Endodermal cell (in vitro differentiated cells): ENCODE measurements at places on chromosomes 6 and 20.

GRCh38 chr6:87742106-87742505 lies 40.1 kb upstream of the AKIRIN2 start:
- DNase-seq = no peak

- no peak for DNase-seq
Observed at GRCh38 chr6:167109651-167110050, 13.2 kb upstream of the CCR6 start.

DNA sequence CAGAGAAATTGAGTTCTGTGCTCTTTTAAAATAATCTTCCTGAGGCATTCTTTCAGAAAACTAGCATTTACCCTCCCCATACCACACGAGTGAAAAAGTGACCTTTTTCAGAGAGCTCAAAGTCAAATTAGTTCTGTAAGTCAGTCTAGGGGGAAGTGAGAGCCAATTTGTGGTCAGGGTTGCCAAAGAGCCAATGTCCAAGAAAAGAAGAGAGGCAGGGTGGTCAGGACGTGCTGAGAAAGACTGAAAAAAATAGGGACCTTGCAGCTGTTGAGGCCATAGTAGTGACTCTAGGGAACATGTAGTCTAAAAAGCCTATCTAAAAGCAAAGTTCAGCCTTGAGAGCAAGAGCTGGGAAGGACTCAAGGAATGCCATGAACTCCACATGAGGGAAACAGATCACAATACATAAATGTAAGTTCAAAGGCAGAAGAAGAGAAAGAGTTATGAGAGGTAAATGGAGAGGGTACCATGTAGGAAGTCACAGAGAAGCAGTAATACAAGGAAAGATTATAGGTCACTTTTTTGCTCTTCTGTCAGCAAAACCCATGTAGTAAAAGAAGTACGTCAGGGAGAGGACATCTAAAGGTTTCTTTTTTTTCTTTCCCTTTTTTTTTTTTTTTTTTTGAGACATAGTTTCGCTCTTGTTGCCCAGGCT lies 565.1 kb upstream of the FLRT3 start:
- no peak for DNase-seq

GRCh38 chr6:122170274-122170673 lies 229.2 kb upstream of the HSF2 start:
- no peak for DNase-seq

- DNase-seq = no peak
Observed at GRCh38 chr20:20395903-20396568, 28.1 kb downstream of the INSM1 start.

- no peak for DNase-seq
Observed at GRCh38 chr20:33474097-33474873, 15.6 kb upstream of the CBFA2T2 start.

DNA sequence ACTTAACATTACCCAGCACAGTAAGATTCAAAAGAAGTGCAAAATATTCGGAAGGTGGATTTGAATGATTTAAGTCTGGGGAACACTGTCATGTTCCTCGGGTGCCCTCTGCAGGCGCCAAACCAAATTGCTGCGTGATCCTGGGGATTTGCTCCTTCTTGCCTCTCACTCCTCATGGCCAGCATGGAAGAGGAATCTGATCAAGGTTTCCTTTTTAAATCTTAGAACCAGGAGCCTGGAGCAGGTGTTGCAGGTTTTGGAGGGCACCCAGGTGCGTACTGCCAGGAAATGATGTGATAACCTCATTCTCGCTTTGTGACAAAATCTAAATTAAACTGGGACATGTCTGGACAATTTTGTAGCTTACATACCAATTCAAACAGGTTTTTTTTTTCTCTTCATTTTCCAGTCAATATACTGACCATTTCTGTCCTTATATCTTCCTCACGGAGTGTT lies 8.1 kb upstream of the PFDN4 start:
- DNase-seq = peak; percentile 92

DNA sequence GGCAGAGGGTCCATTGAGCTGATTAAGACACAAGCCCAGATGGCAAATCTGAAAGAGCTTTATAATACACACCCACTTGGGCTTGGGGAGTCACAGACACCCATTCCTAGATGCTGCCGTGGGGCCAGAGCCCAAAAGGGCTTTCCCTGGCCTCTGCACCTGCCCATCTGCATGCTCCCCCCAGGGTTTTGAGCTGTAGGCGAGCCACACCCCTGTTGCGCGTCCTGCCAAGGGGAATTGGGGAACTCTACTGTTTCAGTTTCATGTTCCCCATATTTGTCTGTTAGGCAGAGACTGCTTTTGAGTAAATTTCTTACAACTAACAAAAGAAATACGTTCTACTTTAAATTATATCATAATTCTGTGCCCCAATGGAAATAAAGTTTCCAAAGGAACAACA lies 52.9 kb upstream of the FNDC1 start:
- DNase-seq = no peak

GRCh38 chr6:26329763-26330511 lies 35.1 kb upstream of the BTN3A2 start:
- peak; percentile 89 for DNase-seq

DNA sequence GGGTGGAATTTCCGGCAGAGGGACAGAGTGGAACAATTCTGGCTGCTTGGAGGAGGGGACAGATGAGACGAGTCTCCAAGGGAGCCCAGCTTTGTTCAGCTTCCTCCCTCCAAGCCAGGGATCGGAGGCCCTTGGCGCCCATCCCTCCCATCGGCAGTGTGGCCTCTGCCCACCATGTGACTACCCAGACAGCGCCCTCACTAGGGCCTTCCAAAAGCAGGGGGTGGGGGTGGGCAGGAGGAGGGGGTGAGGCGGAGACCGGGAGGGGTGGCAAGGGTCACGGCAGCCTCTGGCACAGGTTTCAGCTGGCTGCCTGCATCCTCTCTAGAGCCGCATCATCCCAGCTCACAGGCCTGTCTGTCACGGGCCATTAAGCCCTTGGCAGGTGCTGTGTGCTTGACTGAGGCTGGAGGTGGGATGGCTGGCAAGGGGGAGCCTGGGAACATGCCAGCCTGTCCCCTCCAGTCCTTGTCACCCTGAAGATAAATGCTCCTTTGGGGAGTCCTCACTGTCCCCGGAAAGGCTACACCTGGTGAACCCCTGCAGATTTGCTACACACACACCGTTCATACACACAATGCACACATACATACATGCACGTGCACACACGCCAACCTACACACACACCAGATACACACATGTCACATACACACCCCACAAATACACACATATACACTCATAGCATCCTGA lies 6.2 kb upstream of the FGD2 start:
- DNase-seq = no peak

DNA sequence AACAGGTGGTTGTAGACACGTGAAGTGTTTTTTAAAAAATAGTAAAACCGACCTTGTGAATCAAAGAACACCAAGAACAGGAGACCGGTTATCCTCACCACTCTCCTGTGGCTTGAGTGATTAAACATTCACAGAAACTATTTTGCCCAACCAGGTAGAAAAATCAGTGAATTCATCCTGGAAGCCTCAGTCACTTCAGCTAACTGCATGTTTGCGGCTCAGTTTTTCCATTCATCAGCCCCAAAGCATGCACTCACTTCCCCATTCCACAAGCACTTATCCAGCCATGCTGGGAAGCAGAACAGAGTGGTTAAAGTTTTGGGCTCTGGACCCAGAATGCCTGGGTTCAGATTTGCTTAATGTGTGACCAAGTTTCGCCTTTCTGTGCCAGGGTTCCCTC lies 2.4 kb downstream of the LRRN4 start:
- no peak for DNase-seq

DNA sequence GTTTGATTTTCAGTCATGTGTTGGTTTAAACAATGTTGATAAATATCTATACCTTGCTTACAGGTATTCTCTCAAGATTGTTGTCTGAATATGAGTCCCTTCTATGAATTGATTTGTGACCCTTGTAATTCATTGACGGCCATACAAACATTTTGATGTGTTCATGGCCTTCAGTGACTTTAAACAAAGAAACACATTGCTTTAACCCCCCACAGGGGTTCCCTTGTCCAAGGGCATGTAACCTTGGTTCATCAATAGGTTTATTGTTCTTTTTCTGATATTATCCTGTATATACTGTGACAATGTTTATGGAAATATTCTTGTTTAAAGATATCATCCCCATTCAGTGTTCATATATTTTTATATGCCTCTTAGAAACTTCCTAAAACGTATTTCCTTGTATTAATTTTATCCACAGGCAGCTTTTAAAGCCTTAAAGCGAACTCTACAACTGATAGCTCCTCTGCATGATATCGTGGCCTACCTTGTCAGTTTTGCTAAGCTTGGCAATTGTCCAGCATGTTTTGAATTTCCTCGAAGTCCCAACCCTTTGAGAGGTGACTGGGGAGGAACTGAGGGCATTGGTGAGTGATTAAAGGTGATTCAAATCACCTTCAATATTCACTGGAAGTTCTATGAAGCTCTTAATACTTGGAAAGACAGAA lies 87.0 kb downstream of the CD164 start:
- DNase-seq = no peak

- DNase-seq = peak; percentile 78
Observed at GRCh38 chr6:89494131-89494793, 61.3 kb downstream of the ANKRD6 start.

- DNase-seq = no peak
Observed at GRCh38 chr20:46255440-46256104, 52.7 kb downstream of the CDH22 start.

DNA sequence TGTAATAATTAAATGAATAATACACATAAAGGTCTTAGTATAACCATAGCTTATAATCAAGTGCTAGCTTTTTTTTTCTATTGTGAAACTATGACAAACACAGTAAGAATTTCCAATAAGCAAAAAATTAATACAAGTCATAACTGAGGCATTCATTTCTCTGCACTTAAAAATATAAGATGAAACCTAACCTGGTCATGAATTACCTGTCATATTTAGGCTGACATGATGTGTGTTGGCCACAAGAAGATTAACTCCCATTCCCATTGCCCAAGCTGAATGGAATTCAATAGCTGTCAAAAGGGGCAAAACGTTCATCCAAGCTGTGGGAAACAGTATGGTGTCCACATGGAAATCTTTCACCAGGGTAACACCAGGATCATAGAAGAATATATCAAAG lies 5.4 kb downstream of the VNN2 start:
- no peak for DNase-seq

- DNase-seq = no peak
Observed at GRCh38 chr6:134480593-134480992, 162.7 kb upstream of the SGK1 start.

DNA sequence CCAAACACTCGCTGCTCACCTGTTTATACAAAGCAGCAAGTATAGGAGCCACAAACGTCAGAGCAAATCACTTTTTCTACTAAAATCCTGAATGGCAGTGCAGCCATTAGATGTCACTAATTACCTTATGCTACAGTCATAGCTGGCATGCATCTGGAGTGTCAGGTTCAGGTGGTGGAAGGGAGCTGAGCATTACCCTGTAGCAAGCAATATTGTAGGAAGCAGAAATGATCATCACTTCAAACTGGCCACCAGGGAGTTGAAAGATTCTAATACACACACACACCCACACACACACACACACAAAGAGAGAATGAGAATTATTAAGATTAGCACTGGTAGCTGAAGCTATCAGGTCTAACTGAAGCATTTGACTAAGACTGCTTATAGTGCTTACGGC lies 75.8 kb downstream of the EFHC1 start:
- no peak for DNase-seq

- DNase-seq = no peak
Observed at GRCh38 chr20:2338411-2339066, 42.2 kb upstream of the TGM6 start.

DNA sequence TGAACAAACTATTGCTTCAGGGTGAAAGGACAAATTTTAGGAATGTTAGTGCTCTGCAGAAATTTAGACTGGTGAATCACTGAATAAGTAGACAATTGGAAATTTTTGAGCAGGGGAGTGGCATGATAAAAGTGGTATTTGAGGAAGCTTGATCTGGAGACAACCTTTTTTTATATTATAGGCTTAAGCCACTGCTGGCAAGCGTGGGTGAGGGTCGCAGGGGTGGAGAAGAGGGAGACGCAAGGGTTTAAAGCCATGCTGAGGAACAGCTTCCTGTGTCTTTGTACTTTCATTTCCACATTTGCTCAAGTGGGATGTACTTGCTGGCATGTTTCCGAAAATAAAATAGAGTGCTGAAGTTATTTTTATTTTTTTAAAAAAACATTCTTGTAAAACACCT lies 23.7 kb downstream of the NCOA7 start:
- DNase-seq = no peak

- DNase-seq = no peak
Observed at GRCh38 chr6:30766461-30767157, 22.3 kb upstream of the IER3 start.

- no peak for DNase-seq
Observed at GRCh38 chr20:10963717-10964266, 290.0 kb upstream of the JAG1 start.

- no peak for DNase-seq
Observed at GRCh38 chr6:113011389-113011788, 664.3 kb downstream of the RFPL4B start.
